ENCODE measurements at places on chromosomes 2 and 18.

DNA sequence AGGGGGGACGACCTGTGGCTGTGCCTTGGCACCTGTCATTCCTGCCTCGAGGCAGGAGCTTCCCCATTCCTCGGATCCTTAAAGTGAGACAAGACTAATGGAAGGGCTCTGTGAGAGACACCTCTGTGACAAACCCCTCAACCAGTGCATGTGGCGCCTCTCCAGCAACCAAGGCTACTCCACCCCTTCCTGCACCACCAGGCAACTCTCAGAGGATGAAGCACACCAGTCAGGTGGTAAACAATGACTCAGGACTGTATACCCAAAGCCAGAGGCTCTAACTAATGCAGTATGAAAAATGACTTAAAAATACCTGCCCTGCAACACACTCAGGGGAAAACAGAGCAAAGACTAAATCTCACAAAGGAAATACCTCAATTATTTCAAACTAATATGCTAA lies 136.9 kb downstream of the UXS1 start:
- no peak for DNase-seq

DNA sequence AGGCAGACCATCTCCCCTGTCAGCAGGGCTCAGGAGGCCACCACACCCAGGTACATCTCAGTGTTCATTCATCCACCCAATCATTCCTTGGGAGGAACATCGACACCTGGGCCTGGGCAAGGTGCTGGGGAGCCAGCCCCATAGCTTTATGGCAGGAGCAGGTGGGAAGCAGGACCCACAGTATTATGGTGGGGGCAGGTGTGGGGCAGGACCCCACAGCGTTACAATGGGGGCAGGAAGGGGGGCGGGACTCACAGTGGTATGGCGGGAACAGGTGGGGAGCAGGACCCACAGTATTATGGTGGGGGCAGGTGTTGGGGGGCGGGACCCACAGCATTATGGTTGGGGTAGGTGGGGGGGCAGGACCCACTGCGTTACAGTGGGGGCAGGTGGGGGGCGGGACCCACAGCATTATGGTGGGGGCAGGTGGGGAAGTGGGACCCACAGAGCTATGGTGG lies 128.9 kb upstream of the HS6ST1 start:
- no peak for DNase-seq

GRCh38 chr2:108324531-108325255 lies 36.0 kb downstream of the SULT1C2 start:
- no peak for DNase-seq

DNA sequence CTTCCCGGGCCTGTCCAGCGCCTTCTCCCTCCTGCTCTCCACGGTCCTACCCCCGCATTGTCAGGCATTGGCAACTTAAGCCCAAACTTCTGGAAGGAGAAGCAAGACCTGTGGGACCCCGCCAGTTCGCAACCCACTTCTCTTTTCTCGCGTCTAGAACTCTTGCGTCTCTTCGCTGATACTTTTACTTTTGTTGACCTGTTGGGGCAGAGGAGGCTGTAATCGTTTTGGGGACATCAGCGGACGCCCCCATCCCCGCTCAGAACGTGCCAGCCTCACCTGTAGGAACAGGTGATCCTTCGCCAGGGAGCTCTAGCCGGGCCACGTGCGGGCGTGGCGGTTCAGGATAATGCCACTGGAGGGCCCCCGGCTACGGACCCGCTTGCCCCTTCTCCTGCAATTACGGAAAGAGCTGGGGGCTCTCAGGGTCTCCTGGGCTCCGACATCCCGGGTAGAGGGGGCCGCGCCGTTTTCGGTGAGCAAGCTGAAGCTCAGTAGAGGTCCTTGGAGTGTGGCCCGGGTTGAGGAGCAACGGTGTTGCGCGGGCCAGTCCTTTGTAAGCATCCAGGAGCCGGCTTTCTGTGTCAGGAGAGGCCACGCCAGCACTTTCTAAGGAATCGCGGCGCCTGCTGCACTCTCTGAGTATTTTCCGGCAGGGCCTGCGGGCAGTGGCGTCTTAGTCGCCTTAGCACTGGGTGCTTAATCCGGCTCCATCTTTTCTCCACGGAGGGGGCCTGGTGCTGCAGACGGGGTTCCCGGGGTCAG lies 1.6 kb downstream of the MTCL1 start:
- peak; percentile 24 for DNase-seq

DNA sequence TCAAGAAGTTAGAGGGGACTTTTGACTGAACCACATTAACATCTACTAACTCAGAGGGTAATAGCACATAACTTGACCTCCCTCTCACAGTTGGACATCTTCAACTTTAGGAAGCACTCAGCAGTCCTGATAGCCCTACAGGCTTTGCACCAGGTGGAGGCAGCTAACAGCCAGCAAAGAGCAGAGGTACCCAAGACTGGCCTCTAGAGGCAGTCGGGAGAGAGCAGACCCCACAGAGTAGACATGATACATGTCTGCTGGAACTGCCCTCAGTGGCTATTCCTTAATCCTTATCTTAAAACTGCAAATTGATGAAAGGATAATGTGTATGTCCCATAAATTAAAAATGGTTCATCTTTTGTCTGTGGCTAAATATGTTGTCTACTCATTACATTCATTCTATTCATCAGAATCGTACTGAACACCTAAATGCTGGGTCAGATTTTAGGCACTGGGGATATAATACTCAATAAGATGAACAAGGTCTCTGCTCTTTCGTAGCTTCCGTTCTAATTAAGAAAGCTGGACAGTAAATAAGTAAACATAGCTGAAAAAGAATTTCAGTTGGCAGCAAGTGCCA lies 49.8 kb downstream of the CAB39 start:
- DNase-seq: no peak

DNA sequence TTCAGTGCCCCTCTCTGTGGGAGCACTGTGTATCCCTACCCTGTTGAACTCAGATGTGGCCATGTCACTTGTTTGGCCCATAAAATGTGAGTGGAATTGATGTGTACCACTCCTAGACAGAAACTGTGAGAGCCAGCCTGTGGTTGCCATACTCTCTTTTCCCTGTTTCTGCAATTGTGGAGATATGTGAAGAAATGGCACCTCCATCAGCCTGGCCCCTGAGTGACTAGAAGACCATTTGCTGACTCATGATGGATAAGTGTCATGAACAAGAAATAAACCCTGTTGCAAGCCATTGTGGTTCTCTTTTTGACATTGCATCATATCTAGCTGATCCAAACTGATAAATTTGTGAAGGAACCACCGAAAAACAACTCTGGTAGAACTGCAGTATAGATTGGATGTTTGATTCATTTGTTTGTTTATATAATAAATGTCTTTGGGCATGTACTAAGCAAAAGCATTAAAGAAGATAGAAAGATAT lies 214.5 kb upstream of the FBXO11 start:
- no peak for DNase-seq

DNA sequence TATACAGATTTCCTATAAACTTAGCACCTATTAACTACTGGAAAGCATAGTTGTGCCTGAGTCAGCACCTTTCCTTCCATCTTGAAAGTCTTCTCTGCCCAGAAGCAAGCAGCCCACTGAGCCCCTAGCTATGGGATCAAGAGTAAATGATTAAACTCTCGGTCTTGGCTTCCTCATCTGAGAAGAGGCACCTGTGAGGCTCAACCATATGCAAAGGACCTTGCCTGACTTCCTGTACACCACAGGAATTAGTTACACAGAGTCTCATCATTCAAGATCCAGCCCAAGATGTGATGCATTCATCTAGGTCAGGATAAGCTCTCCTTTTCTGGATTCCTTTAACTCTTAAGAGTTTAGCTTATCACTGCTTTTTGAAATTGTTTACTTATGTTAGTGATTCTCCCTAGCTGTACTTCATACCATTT lies 96.0 kb downstream of the CDH2 start:
- no peak for DNase-seq

DNA sequence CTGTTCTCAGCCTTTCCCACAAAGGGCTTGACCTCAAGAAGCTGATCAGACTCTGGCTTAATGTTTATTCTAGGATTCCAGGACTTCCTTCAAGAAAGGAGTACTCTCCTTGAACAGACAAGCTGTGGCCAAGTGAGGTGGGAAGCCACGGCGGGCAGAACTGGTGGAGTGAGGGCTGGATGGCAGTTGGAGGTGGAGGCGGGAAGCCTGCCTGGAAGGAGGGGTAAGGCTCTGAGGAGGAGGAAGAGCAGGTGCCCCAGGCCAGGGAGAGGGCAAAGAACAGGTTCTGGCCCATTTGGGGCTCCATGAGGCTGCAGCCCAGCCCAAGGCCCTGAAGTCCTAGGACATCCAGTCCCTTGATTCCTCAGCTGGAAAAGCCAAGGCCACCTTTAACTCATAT lies 143.9 kb downstream of the CYP26B1 start:
- no peak for DNase-seq

- DNase-seq: no peak
These were observed 403 bp downstream of the TMEM127 start for GRCh38 chr2:96265349-96265839.
